ENCODE measurements at places on chromosomes 4 and X.

GRCh38 chr4:59200992-59201391 is 1999.1 kb upstream of the ADGRL3 start:
- no peak for DNase-seq

DNA sequence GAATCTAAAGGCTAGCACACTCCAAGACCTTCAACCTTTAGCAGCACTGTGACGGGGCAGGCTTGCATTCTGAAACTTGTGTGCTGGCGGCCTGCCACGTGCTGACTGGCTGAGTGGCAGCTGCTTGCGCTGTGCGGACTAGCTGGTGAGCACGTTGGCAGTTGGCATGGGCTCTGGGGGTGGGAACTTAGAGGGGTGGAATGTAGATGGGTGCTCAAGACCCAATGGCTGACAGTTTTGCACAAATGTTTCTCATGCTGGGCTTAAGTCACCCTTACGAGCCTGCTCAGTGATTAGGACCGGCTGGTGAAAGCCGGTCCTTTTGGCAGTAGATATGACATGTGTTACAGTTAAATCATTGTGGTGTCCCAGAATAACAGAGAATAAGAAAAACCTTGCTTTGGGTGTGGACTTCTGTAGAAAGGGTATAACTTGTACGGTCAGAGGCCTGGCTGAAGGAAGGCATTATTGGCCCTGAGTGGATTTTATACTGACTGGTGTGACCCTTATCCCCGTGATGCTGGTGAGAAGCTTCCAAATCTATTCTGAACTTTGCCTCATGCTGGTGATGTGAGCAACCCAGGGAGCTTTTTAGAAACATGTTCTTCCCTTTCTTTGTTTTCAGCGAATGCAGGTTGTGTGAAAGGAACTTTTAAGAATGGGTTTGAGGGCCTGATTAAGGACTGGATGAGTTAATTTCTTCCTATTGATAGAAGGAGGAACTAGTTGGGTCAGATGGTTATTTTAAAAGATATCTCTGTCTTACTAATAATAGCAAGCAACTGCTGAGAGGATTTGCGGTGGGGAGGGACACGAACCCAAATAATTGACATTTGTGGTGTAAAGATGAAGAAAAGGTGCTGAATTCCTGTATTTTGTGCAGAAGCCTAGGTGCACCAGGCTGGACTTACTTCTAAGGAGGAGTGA is 107.4 kb upstream of the SLC4A4 start:
- DNase-seq: peak; percentile 85

DNA sequence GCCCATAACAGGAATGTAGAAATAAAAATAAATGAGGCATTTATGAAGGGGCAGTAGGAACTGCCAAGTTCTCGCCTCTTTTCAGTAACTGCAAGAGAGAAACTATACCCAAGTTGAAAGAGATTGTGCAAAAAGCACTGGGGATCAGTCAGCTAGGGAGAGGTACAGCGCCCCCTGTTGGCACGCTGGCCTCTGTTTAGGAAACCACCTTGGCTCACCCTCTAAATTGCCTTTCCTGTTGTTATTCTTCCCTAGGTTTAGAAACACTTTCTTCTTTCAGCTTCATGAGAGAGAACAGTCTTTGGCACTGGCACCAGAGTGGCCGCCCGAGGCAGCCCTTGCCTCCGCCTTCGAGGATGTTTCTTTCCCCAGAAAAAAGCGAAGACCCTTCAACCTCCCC is 348.5 kb downstream of the MID1IP1 start:
- peak; percentile 76 for DNase-seq

GRCh38 chr4:154660052-154660451 is 47.6 kb upstream of the FGG start:
- DNase-seq: no peak

DNA sequence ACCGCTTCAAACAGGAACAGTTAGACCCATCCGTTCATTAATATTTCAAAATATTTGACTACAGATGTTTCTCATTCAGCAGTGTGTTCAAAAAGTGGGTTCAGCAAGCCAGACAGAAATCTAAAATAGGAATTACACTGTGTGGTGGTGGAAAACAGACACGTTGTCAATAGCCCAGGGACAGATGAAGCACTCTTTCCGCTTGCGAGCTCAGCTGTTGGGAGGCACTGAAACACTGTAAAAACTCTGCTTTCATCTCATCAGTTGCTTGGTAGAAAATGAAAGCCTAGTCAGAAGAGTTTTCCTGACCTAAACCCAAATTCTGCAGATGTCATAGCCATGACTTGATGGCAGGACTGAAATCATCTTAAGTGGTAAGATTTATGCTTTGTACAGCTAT is 38.5 kb downstream of the LRP2BP start:
- no peak for DNase-seq

- no peak for DNase-seq
Observed at GRCh38 chrX:132199941-132200340, 19.3 kb downstream of the RAP2C start.

DNA sequence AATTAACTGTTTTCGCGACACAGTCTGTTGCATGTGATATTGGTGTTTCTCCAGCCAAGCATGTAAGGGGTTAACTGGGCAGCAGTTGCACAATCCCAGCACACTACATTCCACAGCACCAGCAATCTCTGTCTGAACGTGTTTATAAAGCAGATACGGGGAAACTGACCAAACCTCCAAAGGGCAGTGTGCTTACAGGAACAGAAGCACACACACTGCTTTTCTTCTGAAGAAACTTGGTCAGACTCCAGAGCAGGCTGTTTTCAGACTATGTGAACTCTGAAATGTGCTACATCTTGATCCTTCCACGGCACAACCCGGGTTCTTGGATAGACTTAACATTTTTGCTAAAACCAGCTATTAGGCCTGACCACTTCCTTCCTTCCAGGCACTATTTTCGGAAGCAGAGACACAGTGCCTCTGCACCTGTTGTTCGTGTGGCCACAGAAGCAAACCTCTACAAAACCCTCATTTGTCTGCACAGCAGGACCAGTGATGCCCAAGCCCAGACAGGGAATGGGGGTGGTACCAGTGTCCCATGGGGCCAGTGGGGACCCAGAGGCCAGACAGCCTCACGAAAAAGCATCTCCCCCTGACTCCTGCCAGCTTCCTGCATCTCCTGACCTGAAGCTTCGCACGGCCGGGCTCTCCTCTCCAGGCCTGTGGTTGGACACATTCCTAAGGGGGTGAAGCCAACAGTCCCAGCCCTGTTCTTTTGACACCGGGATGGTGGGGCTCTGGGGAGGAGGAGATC is 90.1 kb downstream of the IRF2 start:
- DNase-seq: no peak

GRCh38 chr4:153074936-153075630 is 129.2 kb upstream of the TRIM2 start:
- no peak for DNase-seq

DNA sequence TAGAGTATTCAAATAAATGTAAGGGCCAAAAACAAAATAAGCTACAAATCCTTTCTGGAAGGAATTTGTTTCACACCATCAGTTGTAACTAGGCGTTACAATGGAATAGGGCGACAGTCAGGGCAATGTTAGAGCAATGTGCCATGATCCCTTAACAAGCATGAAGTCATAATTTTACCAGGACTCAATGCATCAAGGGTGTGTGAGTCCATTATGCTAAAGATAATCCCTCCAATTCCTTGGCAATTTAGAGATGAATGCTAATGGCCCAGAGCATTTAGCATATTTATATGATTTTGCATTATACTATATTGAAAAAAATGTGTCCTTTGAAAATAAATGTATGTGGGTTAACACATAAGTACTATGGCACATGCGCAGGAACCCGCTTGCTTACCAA is 73.1 kb downstream of the GRIA2 start:
- DNase-seq: no peak

- no peak for DNase-seq
Observed at GRCh38 chr4:128682942-128683666, 126.4 kb upstream of the JADE1 start.

DNA sequence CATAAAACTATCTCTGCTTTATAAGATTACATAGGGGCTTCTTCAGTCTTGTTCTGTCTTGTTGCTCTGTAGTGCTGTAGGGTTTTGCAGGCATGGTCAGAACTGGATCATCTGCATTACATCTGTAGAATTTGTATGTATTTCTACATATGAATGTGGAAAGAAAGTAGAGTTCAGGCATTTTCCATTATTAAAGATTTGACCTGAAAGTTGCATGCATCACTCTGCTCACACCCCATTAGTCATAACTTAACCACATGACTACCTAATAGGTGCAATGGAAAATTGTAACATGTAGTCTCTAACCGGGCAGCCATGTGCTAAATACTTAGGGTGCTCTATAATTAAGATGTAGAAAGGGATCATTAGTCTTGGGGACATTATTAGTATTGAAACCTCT is 45.7 kb upstream of the AGA start:
- DNase-seq: no peak

DNA sequence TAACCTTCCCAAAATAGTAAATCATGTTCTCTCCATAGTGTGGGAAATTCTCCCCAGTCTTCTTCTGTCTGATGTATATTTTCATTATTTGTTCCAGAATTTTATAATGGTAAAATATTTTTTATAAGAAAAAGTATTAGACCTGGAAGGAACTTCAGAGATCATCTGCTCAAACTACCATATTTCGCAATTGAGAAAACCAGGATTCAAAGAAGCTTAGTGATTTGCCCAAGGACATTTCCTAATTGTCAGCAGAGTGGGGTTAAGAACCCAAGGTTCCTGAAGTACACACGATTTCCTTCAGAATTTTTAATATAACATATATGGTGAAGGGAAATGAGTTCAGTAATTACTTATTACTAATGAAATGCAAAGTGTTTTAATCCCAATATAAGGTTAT is 24.1 kb downstream of the OCIAD1 start:
- DNase-seq: no peak

GRCh38 chrX:25650216-25650820 is 487.8 kb upstream of the MAGEB18 start:
- DNase-seq: no peak

- DNase-seq: no peak
Observed at GRCh38 chrX:41055740-41056139, 29.5 kb upstream of the USP9X start.

DNA sequence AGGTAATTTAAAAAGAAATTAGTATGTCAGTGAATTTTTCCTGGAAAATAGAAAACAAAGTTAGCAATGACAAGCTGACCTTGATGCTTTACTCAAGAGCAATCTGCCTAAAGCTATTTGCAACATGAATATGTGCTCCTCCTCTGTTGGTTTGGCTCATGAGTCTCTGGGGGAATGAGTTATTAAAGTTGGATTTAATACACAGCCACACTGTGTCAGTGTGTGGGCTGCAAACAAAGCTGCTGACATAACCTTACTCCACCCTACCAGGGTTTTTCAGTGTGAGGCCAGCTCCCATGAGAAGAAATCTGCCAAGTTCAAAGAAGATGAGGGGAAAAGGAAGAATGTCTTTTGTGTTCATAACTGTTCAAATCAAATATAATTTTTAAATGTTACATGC is 280.5 kb downstream of the TLL1 start:
- no peak for DNase-seq

DNA sequence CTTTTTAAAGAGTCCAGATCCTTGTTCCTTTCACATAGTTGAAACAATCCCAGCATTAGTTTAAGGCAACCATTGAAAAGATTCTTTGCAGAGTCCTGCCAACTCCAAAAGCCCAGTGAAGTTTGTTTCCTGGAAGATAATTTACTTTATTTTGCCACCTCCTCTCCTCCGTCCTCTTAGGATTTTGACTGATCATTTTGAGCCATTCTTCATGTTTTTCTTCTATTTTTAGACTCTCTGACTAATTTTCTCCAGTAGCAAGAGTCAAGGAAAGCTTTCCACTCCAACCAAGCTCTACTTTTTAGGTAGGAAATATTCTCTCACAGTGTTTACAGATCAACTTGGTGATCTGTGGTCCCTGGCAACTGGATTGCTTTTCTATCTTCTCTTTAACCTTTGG is 10.3 kb downstream of the NCBP2L start:
- DNase-seq: no peak

DNA sequence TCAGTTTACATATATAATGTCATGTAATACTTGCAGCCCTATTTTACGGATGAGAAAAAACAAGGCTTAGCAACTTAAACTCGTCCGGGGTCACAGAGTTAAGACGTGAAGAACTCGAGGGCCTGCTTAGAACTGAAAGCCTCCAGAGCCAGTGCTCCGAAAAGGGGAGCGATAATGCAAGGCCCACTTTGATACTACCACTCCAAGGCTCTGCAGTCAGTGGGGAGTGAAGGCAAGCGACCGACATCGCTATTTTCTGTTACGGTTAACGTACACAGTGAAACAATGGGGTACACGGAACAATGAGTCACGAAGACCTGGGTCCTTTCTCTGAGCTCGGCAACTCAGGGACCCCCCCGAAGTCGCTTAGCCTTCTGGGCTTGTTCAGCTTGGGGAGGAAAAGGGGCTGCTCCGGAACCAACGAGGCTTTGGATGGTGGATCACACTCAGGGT is 965 bp downstream of the PPA2 start:
- DNase-seq: no peak

- no peak for DNase-seq
Observed at GRCh38 chr4:159035570-159035969, 67.3 kb upstream of the RAPGEF2 start.

DNA sequence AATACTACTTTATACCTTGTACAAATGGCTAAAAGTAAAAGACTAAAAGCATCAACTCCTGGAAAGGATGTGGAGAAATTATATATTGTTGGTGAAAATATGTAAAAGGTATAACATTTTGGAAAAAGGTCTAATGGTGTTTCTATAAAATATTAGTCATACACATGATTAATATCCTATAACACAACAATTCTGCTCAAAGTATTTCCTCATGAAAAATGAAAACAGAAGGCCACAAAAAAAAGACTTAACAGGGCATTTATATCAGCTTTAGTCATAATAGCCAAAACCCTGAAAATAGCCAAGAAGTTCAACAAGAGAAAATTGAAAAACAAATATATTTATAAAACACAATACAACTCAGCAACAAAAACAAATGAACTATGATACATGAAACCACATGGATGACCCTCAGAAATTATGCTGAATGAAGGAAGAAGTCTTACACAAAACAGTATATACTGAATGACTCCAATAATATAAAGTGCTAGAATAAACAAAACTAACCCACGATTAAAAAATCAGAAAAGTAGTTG is 38.8 kb downstream of the TBCK start:
- no peak for DNase-seq

GRCh38 chr4:121758925-121759568 is 5.9 kb downstream of the SMIM43 start:
- no peak for DNase-seq

DNA sequence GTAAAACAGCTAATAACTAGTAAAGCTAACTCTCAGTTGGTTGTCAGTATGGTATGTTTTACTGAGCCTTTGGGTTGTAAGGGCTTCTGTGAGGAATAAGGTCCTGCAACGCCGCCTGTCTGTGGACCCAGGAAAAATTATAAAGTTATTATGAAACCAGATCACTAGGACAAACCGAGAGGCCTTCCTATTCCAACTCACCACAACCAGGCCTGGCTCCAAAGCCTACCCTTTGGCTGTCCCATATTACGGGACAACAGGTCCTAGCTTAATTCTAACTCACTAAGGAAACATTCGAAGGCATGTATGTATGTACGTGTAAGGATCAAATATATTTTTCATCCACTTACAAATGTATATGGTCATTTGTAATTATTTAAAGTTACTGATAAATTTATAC is 1.4 kb downstream of the ANKRD17 start:
- DNase-seq: peak; percentile 71

- DNase-seq: no peak
Observed at GRCh38 chrX:20620306-20620705, 353.6 kb upstream of the RPS6KA3 start.

GRCh38 chrX:127404161-127404560 is 584.6 kb downstream of the PRR32 start:
- no peak for DNase-seq

- no peak for DNase-seq
Observed at GRCh38 chrX:153614818-153615217, 15.9 kb upstream of the CCNQ start.
